ENCODE measurements at places on chromosomes 7 and 10. TPM values are rescaled to one million over a fixed set of nuclear protein-coding genes. Genes with fewer than 3 reads are reported as not detected.

GDF2 gene
- not detected for total RNA-seq

DNA sequence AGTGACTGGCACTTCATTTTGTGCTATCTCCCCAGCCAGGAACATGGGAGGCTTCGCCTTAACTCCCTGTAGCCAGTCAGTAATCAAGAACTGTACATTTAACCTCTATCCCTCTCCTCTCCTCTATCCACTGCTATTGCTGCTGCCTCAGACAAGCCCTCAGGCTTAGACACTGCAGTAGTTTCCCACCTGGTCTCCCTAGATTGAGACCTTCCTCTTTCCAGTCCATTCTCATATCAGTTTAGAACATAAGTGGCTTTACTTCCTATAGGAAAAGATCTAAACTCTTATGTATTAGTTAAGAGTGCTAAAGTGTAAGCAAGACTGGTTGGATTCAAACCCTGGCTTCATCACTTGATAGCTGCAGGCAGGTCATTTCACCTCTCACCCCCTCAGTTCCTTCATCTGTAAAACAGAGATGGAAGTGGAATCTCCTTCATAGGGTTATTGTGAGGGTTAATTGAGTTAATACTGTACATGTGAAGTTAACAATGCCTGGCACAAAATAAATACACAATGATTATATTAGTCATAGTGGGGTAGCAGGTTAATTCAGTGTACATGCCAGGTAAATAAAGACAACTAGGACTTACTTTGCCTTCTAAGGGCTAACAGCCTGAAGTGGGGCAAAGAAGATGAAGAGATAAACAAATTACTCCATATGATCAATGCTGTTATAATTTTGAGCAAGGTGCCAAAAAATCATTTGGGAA lies 76.1 kb downstream of the ZNF277 start:
- no peak for DNase-seq

- no peak for DNase-seq
Measured at GRCh38 chr7:85081392-85081791, 105.5 kb downstream of the SEMA3D start.

DNA sequence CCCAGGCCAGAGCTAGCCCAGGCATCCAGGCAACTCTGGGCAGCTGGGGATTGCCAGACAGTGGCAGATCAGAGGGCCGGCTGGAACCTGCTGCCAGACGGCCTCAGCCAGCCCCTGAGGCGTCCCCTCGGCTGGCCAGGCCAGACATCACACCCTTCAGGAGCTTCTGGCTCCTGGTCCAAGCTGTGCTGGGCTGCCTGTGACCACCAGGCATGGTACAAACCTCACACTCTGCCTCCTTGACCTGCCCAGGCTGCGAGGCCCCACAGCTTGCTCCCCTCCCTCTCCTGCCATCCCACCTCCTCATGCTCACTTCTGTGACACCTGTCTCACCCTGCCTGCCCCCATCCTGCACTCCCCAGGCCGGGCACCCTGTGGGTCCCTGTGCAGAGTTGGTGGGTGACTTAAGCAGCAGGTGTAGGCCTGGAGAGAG lies 5.7 kb downstream of the DEPP1 start:
- no peak for DNase-seq

Data from tibial nerve (tissue), 4 donors.